Gastroesophageal sphincter (tissue), 4 donors: ENCODE measurements at places on chromosomes 12 and 14. TPM values are rescaled to one million over a fixed set of nuclear protein-coding genes. Genes with fewer than 3 reads are reported as not detected.

DNA sequence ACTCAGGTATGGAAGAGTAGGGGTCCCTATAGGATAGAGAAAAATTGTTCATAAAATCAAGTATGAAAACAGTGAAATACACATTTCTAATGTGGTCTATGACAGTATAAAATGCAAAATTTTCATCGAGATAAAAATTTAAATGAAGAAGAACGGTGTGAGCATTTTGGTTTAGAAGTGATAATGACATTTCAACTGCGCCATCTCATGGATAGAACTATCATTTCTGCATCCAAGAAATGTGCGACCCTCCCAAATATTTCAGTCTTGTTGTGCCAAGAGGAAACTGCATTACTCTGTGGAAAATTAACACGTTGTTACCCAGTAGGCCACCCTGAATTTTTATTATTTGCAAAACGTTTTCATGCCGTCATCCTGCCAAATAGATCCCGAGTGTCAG, 108.8 kb downstream of the CRACR2A start:
- ATAC-seq: no peak

DNA sequence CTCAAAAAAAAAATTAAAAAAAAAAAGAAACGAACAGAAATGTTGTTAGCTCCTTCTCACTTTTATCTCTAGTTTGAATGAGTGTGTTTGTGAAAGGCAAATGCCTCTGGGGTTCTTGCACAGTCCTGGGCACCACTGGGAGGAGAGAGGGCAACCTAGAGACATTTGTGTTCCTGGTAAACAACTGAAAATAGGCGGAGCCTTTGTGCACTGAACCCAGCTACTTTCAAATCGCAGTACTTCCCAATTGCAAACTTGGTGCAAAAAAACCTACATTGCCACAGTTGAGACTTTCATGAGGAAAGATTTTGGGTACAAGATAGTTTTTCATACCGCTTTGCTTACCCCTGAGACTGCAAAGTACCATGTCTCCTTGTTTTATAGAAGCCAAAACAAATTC, 430.0 kb downstream of the ZFP36L1 start:
- no peak for ATAC-seq

- ATAC-seq: no peak
Observed at GRCh38 chr12:55041345-55042055, 21.7 kb downstream of the NEUROD4 start.

GRCh38 chr14:32102968-32103367, 25.9 kb downstream of the ARHGAP5 start:
- ATAC-seq: no peak

Gene OR4M1
- total RNA-seq: not detected

DNA sequence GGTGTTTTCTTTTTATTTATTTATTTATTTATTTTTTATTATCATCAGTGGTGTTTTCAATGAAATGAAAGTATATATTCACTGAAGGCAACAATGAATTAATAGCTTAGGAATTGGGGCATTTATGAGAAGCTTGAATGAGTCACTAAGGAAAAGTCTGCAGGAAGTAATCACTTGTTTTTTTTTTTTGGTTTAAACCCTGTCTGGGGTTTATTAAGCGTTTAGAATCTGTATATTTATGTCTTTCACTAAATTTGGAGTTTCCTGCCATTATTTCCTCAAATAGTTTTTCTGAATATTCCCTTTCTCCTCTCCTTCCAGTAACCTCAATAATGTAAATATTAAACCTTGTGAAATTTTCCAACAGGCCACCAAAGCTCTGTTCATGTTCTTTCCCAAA, 85.5 kb downstream of the TESC start:
- ATAC-seq: no peak

GRCh38 chr14:61387076-61387475, 65.7 kb downstream of the PRKCH start:
- ATAC-seq: no peak

DNA sequence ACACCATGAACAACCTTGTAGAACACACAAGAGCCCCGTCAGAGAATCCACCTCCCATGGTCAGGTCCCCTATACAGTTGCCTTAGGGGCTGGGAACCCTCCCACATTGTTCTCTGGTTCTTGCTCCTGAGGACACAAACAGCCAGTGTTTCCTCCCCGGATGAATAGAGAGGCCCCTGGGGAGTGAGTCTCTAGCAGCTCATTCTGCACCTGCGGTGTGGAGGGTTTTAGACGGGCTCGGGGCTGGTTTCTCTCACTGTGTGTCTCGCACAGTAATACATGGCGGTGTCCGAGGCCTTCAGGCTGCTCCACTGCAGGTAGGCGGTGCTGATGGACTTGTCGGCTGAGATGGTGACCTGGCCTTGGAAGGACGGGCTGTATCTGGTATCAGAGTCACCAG, 1052.1 kb downstream of the TMEM121 start:
- no peak for ATAC-seq

Gene CCDC184
- total RNA-seq: 0.39 TPM

GRCh38 chr12:106281804-106282203, 20.7 kb upstream of the TCP11L2 start:
- ATAC-seq: no peak

DNA sequence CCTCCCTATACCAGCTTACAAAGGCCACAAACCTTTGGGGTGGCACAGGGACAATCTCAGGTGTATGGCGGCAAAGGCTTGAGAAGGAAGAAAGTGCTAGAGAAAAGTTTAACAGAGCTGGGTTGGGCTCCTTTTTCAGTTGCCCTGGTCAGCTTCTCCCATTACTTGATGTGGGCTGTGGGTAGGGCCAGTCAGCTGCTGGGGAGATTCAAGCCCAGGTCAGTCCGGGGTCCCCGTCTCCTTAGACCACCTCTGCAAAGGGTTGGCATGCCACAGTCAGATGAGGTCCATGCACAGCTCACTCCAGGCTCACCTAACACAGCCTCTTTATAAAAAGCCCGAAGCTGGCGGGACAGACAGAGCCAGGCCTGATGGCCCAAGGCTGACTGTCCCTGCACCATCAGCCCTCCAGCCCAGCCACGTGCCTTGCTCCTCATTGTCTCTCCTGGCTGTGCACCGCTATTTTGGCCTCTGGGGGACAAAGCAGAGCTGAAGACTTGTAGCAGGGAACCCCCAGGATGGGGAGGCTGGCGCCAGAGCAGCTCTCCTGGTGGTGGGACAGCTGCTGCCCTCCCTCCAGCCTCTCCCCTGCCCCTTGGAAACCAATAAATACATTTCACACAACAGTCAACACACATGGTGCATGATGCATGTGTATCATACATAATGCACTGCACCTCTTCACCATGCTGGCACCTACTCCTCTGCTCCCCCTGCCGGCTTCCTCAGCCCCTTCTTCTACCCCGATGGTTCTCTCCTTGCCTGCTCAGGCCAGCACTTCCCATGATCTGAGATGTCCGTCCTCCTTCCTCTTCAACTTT, 61.7 kb upstream of the DDX11 start:
- ATAC-seq: peak; percentile 17

Gene CFAP73
- total RNA-seq: not detected

Gene DBX2
- not detected for total RNA-seq

Gene METTL25
- total RNA-seq: 13.7 TPM

Gene KRT72
- not detected for total RNA-seq

GRCh38 chr14:36161776-36162175, 14.7 kb downstream of the PTCSC3 start:
- no peak for ATAC-seq

Gene CIROP
- 0.13 TPM for total RNA-seq

DNA sequence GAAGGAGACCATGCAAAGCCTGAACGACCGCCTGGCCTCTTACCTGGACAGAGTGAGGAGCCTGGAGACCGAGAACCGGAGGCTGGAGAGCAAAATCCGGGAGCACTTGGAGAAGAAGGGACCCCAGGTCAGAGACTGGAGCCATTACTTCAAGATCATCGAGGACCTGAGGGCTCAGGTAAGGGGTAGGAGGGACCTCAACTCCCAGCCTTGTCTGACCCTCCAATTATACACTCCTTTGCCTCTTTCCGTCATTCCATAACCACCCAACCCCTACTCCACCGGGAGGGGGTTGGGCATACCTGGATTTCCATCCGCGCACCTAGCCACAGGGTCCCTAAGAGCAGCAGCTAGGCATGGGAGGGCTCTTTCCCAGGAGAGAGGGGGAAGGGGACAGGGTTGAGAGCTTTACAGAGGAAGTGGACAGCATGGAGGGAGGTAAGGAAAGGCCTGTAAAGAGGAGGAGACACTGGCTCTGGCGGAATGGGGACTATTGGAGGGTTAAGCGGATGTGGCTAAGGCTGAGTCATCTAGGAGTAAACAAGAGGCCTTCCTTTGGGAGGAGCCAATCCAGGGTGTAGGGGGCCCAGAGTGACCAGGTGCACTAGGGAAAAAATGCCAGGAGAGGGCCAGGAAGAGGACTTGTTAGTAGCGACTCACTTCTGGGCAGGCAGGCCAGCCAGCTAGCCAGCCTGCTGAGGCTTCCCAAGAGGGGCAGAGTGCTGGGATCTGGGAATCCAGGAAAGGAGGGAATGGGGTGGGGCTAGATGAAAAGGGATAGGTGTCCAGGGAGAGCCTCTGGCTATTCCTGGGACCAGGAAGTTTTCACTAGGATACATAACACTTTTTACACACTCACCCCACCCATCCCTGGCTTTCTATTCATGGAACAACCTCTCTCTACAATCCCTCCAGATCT, 754 bp downstream of the KRT18 start:
- ATAC-seq: no peak

GRCh38 chr14:71362920-71363584, 455.8 kb downstream of the PCNX1 start:
- peak; percentile 40 for ATAC-seq

DNA sequence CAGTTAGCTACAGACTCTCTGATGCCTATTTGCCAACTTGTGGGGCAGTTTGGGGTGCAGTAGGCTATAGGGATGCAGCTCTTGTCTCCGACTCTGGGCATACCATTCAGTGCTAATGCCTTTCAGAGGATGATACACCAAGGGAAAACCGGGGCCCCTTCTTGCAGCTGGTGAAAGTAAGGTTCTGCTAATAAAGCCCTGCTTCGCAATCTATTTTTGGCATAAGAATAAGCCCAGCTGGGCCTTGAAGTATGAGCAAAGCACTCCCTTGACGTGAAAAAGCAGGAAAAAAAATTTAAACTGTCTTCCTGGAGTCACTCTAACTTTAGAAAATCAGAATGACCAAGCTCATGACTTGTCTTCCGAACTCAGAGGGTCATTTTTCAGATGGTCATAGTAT, 124.1 kb upstream of the RBM19 start:
- no peak for ATAC-seq
